ENCODE measurements at places on chromosomes 2 and 18.

DNA sequence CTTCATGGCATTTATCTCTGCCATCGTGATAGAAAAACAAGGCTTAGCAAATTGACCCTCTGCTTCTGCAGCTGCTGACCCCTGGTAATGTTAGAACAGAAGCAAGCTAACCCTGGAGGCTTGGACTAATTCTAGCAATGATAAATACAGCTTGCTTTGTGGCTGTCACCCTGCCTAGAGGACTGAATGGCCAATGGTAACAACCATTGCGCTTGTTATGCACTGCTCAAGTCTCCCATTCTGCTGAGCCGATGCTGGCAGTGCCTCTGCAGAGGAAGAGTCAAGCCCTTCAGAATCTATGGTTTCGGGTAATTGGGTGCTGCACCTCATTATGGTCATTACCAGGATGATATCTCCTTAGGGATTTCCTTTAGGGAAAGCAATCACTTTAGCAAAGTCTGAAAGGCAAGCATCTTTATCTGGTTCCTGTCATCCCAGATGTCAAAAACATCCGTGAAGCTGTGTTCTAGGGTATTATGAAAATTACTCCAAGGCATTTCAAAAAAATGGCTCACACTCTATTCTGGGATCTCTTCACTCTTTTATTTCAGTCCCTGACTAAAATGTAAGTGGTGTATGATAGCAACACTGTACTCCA lies 186.8 kb upstream of the DLGAP1 start:
- DNase-seq: no peak

DNA sequence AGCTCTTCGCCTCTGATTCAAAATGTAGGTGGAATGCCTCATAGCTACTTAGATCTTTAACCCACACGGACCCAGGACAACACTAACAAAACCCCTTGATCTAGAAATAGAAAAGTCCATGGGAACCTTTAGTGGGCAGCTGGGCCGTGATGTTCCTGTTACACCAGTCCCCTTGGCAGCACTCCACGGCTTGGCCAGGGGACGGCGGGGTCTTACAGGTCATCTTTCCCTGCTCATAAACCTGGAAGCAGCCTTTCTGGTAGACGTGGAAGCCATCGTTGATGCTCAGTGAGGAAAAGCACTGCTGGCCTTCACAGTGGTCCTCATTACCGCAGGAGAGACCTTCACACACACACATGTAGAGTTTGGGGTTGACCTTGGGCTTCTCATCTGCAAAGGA lies 95.9 kb downstream of the ACVR1 start:
- DNase-seq: no peak

DNA sequence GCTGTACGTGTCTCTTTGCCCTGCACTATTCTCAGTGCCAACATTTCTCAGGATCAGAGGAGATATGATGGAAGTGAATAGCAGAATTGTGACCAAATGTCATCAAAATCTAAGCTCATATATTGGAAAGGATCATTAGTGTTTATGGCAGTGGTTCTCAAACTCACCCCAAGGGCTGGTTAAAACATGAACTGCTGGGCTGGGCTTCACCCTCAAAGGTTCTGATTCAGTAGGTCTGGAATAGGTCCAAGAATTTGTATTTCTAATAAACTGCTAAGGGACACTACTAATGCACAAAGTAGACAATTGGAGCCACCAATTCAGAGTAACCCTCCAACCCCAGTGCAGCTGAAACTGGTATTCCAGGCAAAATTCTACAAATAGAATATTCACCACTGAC lies 317.9 kb upstream of the UBE2E3 start:
- no peak for DNase-seq

GRCh38 chr2:128448331-128449225 lies 129.9 kb upstream of the HS6ST1 start:
- no peak for DNase-seq

DNA sequence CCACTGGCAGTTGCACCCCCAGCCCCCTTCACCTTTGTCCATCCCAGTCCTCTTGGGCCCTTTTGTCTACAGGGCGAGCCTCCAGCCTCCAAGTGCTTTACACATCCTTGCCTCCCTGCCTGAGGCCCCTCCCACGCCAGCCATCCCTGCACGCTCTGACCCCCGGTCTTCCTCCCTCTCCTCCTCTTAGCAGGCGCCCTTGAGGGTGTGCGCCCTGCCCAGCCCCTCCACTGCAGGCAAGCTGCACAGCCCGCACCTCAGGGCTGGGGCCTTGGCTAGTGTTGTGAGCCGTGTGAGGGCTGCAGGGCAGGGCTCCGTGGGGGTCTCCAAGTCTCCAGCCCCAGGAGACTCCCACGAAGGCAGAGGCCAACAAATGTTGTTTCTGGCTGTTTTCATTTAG lies 6.9 kb downstream of the BOK start:
- DNase-seq: no peak

GRCh38 chr2:13616059-13616458 lies 899.3 kb downstream of the TRIB2 start:
- DNase-seq: no peak

- no peak for DNase-seq
These were observed 1.4 kb upstream of the ZFP36L2 start for GRCh38 chr2:43227830-43228281.

DNA sequence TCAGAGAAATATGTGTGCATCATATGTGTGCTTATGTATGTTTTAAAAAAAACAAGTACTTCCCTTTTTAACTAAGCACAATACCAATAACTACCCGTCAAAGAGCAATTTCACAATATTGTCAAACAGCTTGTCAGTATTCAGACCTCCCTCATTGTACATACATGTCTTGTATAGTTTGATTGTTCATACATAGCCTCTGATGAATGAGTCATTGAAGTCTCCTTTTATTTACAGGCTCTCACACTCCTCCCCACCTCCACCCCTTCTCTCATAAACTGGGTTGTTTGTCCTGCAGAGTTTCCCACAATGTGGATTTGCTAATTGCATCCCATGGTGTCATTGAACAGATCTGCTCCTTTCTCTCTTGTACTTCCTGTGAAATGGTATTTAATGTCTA lies 132.8 kb upstream of the L3MBTL4 start:
- no peak for DNase-seq

GRCh38 chr2:70965506-70965905 lies 12.9 kb upstream of the ANKRD53 start:
- DNase-seq: no peak

- DNase-seq: no peak
These were observed 627.8 kb upstream of the ID2 start for GRCh38 chr2:8054070-8054469.

DNA sequence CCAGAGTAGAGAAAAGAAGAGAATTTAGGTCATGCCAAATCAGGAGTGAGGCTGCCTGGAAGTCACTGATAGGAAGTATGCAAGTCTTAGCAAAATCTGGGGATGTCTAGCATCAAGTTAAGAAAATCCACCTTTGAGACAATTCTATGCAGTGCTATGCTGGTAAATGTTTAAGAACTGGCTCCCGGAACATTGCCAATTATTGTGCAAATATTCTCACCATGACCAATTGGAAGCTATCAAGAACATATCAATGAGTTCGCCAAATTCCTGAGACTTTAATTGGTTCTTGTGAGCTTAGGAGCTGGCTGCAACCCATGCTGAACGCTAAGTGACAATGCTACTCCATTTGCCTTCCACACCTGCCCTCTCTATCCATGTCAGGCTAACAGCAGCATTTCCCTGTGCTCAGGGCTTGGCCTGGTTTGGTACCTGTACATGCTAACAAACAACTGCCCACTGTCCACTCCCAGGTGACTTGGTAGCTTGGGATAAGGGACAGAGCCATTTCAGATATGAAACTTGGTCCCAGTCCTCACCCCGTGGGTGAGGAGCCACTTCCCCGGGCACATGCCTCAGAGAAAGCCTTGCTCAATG lies 172.9 kb upstream of the KLHL29 start:
- no peak for DNase-seq

- no peak for DNase-seq
These were observed 52.0 kb upstream of the EML4 start for GRCh38 chr2:42117182-42117579.

GRCh38 chr2:157486596-157487270 lies 42.8 kb upstream of the CYTIP start:
- DNase-seq: no peak

DNA sequence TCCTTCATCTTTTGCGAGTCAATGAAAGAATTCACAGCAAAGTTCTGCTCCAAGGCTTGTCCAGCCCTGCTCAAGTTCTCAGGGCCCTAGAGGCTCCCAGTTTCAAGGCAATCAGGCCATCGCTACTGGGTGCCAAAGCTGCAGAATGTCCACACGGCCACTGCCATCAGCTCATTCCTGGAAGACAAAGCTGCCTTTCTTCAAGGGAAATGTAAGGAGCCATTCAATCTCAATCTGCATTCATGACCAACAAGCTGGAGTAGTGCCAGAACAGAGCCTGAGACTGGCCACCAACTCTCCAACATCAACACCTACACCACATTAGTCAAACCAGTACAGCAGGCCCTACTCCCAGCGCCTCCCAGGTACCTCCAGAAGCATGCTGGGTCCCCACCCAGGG lies 202.2 kb downstream of the TCF4 start:
- no peak for DNase-seq

GRCh38 chr18:46754661-46755292 lies 2.1 kb downstream of the ST8SIA5 start:
- DNase-seq: peak; percentile 84

DNA sequence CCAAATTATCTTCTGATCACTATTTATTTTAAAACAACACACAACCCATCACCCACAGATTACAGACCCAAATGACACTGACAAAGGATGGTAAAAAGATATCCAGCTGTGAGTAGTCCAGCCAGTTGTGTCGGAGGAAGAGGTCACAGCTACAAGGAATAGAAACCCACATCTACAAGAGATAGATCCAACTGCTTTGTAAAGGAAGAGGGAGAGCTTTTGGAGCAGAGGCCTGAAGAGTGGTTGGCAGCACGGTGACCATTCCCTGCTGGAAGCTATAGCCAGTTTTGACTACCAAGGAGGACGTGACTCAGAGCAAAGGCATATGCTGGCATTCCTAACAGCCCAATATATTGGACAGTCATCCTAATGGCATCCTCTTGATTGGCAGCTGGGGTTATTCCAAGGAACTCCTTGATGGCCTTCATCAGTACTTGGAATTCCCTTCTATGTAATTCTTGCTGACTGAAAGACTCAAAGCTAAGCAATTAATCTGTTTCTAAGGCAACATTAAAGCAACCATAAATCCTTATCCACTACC lies 17.1 kb downstream of the SLC8A1 start:
- DNase-seq: no peak

- no peak for DNase-seq
These were observed 38.2 kb upstream of the FAM136A start for GRCh38 chr2:70340075-70340474.

DNA sequence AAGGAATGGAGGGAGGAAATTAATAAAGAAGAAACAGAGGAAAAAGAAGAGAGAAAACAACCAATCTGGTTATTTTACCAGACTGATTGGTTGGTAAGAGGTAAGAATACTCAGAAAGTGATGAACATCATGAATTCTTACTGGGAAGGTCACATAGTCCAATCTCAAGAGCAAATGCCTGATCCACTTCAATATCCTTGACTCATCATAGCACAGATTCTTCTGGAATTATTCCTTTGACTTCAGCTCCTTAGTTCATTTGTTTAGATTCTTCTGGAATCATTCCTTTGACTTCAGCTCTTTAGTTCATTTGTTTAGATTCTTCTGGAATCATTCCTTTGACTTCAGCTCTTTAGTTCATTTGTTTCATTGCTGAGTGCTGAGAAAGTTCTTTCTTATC lies 2030.6 kb upstream of the CELF4 start:
- no peak for DNase-seq

- no peak for DNase-seq
These were observed 40.8 kb downstream of the ZEB2 start for GRCh38 chr2:144479138-144479537.

DNA sequence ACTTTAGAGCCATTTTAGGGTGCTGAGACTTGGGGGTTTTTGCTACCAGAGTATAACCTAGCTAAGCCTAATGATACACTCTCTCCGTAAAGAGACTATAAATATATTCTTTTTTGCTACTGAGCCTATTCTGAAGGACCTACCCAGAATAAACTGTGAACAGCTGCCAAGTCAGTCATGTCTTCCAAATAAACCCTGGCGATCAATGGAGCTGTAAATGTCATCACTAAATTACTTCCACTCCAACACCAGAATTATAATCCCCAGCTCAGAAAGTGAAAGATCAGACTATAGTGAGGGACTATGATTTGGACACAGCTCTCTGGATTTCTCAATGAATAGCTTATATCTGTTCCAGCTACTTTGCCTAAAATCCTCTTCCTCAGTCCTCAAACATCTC lies 178.9 kb downstream of the METTL4 start:
- no peak for DNase-seq

GRCh38 chr2:170766693-170767092 lies 3.5 kb upstream of the ERICH2 start:
- no peak for DNase-seq

GRCh38 chr2:9439536-9439935 lies 16.1 kb downstream of the CPSF3 start:
- DNase-seq: no peak

DNA sequence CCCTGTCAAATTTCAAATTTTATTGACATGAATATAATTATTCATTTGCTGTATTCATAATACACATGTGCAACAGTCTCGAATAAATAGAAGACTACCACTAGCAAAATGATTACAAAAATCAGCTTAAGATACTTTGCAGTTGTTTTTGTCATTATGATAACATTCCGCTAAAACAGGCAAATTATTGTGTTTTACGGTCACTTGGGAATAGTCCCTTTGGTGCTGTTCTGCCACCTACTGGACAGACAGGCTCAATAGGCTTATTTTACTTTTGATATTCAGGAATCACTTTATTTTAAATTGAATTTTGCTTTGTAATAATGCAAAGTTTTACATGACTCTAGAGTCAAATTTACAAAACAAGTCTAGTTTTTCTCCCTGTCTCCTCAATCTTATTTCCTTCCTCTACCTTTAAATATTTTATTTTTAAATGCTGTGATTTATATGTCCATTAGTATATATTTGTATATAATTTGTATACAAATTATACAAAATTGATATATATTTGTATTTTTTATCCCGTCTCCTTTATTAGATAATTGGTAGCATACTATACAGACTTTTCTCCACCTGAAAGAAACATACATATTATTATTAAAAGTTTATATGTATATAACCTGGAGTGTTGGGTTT lies 456.3 kb downstream of the DLGAP1 start:
- DNase-seq: peak; percentile 58

DNA sequence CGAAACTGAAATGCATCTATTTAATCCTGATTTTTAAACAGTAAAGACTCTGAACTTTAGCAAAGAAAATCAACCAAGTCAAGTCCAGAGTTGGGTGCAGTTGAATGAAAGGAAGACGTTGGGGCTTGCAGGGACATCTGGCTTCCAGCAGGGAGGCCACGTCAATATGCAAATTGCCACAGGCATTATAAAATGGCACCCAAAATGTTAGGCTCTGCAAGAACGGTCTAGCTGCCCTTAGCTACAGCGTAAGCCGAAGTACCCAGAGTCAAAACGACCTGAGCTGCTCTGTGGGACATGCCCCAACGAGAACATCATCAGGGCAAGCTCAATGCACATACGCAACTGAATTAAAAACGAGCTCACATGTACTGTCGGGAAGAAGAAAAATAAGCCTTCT lies 30.7 kb downstream of the DOCK10 start:
- DNase-seq: no peak

GRCh38 chr18:31857526-31858106 lies 85.3 kb downstream of the TRAPPC8 start:
- no peak for DNase-seq

- no peak for DNase-seq
These were observed 112.1 kb downstream of the NFATC1 start for GRCh38 chr18:79507546-79508480.

- no peak for DNase-seq
These were observed 1.5 kb upstream of the DLX1 start for GRCh38 chr2:172083628-172084394.
